Islet precursor cell (in vitro differentiated cells): ENCODE measurements at places on chromosomes 6 and 20.

- no peak for DNase-seq
These were observed 1014.5 kb upstream of the MANEA start for GRCh38 chr6:94562846-94563245.

GRCh38 chr20:63292292-63292701 is 689 bp upstream of the COL20A1 start:
- DNase-seq = no peak

DNA sequence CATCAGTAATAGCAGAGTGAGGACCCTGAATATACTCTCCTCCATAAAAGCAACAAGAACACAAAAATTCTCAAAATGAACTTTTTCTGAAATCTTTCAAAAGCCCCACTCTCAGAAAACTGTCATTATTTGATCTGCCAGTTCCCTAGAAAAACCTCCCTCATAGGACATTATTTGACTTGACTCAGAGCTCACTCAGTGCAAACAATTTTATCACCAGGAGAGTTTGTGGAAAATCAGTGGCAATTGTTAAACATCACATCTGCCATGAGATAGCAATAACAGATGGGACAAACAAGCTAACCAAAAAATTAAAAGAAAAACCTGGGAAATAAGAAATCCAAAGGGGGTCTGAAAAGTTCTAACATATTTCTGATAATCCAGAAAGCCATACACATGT is 100.0 kb downstream of the ATG5 start:
- no peak for DNase-seq

DNA sequence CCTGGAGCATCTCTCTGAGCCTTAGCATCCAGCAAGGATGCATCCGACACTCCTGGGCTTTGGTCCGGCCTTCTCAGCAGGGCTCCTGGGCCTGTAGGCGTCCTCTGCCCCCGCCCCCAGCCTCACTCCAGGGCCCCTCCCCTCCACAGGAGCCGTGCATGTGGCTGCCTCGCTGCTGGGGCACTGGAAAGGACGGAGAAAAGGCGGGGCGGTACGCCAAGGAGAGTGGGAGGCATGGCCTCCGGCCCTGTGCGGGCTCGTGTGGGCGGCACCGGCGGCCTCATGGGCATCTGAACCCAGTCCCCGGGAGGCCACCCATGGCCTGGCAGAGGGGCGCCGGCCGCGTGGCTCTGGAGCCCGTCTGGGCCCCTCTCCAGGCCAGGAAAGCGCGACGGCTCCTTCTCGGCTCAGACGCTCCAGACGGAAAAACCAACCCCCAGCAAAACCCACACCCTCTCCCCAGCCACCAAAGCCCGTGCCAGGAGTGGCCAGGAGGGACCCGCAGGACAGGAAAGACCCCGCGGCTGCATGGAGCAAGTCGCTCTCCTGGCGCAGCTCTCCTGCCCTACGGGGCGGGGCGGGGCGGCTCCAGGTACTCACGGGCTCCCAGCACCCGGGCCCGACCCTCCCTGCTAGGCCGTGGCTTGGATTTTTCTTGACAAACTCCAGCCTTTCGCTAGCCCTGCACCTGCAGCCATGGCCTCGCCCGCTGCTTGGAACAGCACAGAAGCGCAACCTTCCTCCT is 419.9 kb downstream of the QKI start:
- peak; percentile 51 for DNase-seq

- no peak for DNase-seq
These were observed 19.3 kb downstream of the ADA start for GRCh38 chr20:44632103-44632752.

- DNase-seq = peak; percentile 55
These were observed 507.8 kb upstream of the CITED2 start for GRCh38 chr6:139882234-139882633.

DNA sequence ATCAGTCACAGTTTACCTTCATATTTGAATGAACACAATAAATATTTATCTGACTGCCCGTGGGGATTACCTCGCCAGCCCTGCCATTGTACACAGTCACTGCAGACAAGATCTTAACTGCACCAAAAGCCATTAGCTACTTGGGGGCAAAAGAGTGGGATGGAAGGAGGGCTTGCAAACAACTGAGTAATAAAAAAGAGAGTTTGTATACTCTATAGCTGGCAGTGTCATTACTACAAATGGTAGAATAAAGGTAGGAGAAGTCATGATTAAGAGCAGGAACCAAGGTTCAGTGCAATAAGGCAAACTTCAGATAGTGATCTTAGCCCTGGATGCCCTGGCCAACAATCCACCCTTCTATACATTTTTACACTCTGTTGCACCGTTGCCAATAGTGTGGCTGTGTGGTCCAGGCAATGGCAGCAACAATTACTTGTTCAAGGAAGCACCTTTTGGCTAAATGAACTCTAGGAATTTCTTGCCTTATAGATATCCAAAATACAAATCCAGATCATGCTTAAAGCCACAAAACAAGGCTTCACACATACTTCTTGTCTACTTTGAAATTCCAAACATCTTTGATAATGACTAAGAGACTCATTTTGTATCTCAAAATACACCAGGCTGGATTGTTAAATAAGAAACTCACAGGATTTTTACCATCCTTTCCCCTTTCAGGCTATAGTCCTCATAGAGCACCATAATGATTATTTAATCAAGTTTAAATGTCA is 955.4 kb upstream of the ADGRB3 start:
- DNase-seq = no peak

- DNase-seq = no peak
These were observed 125.9 kb upstream of the CD93 start for GRCh38 chr20:23212011-23212410.

DNA sequence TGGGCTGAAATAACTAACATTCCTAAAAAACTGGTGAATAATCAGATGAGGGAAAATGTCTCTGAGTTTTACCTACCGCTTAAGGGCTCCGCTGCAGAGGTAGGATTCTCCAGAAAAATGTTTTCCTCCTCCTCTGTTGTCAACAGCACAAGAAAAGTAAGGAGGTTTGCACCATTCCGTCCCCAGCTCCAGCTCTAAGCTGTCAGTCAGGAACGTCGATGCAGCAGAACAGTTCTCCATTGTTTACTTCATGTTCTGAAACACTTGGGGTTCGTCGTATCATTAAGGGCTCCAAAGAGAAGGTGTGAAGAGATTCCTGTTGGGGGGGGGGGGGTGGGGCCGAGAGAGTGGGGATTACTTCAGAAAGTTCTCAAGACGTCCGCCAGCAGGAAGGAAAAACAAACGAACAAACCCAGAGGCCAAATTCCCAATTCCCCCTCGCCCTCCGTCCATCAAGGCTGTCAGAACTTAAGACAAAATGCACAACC is 734 bp downstream of the MMS22L start:
- peak; percentile 52 for DNase-seq

DNA sequence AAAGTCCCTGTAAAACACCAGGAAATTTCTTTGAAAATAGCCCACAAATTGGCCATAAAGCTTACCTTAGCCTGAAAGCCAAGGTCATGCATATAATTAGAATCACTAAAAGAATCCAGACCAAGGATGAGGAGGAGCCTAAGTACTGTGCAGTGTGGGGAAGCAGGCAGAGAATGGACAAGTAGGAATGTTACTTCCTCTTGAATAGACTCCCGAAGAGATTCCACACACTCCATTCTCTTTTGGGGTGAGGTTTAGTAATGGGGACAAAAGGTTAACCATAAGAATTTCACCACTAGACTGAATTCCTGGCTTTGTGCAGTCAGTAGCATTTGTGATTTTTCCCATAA is 27.5 kb upstream of the MARCKS start:
- DNase-seq = no peak

- DNase-seq = no peak
These were observed 3.0 kb upstream of the SEMG2 start for GRCh38 chr20:45218124-45218523.

GRCh38 chr6:170459451-170459850 is 93.7 kb downstream of the PSMB1 start:
- peak; percentile 63 for DNase-seq

GRCh38 chr20:25148181-25148981 is 47.1 kb upstream of the ENTPD6 start:
- no peak for DNase-seq

DNA sequence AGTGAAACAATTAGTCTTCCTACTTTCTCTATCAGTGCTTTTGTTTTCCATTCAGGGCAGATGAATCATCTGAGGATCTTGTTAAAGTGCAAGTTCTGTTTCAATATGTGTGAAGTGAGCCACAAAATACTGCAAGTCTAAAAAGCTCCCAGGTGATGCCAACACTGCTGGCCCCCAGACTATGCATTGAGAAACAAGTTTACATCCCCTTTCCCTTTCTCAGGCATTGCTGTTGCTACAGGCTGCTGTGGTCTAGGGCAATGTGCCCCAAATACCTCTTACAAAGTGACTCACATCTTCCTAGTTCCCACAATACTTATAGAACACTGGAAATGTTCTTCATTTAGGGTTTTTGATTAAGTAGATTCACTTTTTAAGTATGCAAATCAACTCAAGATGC is 31.8 kb downstream of the ABRACL start:
- DNase-seq = no peak

DNA sequence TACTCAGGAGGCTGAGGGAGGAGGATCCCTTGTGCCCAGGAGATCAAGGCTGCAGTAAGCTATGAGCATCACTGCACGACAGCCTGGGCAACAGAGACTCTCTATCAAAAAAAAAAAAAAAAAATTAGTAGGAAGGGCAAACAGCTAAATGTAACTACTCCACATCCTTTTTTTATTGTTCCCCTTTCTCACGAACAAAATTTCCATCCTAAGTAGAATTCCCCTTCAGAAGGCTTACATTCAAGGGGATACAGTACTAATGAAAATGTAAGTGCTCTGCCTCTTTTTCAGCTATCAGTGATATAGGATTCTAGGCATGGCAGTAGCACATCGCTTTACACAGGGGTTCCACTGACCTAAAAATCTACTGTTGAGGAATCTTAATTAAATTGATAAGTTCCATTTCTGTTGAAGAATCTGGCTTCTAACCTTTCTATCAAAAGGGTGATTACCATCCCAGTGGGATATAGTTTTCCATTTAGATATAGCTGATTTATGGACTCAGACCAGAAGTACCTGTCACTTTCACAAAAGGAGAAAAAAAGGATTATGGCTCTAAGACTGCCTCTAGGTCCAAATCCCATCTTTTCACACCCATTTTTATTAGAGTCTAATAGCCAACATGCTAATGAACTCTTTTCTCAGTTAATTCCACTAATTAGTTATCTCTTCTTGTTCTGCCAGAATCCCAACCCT is 2.6 kb downstream of the B4GALT5 start:
- DNase-seq = no peak

DNA sequence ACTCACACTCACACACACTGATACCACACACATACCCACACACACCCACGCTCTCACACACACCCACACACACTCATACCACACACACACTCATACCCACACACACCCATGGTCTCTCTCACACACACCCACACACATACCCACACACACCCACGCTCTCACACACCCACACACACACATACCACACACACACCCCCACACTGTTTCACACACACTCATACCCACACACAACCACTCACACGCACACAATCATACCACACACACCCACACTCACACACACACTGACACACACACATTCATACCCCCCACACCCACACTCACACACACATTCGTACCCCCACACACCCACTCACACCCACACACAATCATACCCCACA is 158.1 kb downstream of the SMOC2 start:
- no peak for DNase-seq

- DNase-seq = no peak
These were observed 86.3 kb downstream of the GMPR start for GRCh38 chr6:16324606-16325225.

- no peak for DNase-seq
These were observed 143.4 kb upstream of the CST7 start for GRCh38 chr20:24805456-24806238.

- no peak for DNase-seq
These were observed 143.3 kb downstream of the TAF4 start for GRCh38 chr20:61922411-61922810.

DNA sequence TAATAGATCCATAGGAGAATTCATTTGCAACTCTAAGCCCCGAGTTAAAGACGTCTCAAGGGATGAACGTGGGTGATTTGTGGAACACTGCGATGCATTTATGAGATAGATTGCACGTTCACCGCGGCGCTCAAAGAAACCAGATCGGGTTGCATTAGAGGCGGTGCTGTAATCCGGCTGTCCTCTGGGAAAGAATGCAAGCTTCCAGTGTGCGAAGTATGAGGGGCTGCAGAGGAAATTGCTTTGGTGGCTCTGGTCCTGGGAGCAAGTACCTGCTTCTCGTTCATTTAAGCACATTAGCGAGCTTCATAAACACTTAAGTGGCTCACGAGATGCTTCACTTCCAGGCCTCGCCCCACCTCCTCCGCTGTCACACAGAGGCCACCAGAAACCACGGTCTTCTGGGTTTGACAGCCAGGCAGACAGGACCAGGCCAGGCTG is 182.3 kb downstream of the CDH4 start:
- DNase-seq = peak; percentile 94

GRCh38 chr6:142132625-142133024 is at the start of gene GJE1:
GJE1 (plus strand) TSS chr6:142132925; CDS start chr6:142133159, 234 bp downstream.
- no peak for DNase-seq

DNA sequence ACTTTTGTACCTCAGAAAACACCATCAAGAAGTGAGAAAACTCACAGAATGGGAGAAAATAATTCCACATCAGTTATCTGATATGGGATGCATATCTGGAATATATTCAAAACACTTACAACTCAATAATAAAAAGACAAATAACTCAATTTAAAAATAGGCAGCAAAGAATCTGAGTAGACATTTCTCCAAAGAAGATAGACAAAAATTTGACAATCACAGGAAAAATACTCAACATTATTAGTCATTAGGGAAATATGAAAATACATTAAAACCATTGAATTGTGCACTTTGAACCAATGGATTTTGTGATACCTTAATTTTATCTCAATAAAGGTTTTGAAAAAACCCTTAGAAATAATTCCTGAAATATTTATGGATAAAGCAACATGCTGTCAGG is 36.9 kb upstream of the STMND1 start:
- no peak for DNase-seq

DNA sequence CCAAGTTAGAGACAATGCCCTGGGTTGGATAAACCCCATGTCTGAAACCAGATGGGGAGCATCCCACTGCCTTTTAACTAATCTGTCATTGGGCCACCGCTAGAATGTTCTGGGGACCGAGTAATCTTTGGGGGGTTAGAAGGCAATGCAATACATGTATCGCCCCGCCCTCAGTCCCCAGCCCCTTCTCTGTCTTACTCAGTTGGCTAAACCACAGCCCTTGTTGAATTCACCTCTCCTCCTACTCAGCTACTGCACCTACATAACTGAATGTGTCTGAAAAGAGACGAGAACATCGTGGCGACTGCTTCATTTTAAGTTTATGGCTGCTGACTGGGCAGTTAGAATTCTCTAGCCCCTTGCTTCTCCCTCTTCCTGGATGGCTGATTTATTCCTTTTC is 15.1 kb upstream of the CCR6 start:
- no peak for DNase-seq

GRCh38 chr6:32816746-32817204 is at the start of gene HLA-DOB:
HLA-DOB (minus strand) TSS chr6:32817002; CDS start chr6:32816951, 51 bp downstream.
- peak; percentile 90 for DNase-seq

GRCh38 chr20:37636977-37637376 is 56.9 kb upstream of the CTNNBL1 start:
- no peak for DNase-seq

- DNase-seq = no peak
These were observed 35.2 kb downstream of the HLA-B start for GRCh38 chr6:31321820-31322219.
